ENCODE measurements at places on chromosomes 12 and 14. TPM values are rescaled to one million over a fixed set of nuclear protein-coding genes. Genes with fewer than 3 reads are reported as not detected.

- H3K36me3 ChIP-seq = no peaks in the 10 kb centered on the region
- no peak for DNase-seq
- no peaks in the 10 kb centered on the region for H3K4me1 ChIP-seq
- no peak overlapping the region for H3K27ac ChIP-seq
- H3K4me3 ChIP-seq = no peak overlapping the region
- H3K27me3 ChIP-seq = no peaks in the 10 kb centered on the region
Measured at GRCh38 chr14:99062216-99062615, 209.8 kb downstream of the BCL11B start.

GRCh38 chr12:94535510-94535921 lies 75.8 kb upstream of the CEP83 start:
- no peak overlapping the region for H3K27ac ChIP-seq
- no peaks in the 10 kb centered on the region for H3K36me3 ChIP-seq
- no peaks in the 10 kb centered on the region for H3K27me3 ChIP-seq
- no peak overlapping the region for H3K4me3 ChIP-seq

- H3K27ac ChIP-seq = peak overlapping the region; percentile 25
- H3K4me3 ChIP-seq = no peak overlapping the region
- H3K4me1 ChIP-seq = no peaks in the 10 kb centered on the region
- no peaks in the 10 kb centered on the region for H3K27me3 ChIP-seq
Measured at GRCh38 chr12:89225808-89226411, 126.4 kb downstream of the DUSP6 start.

DNA sequence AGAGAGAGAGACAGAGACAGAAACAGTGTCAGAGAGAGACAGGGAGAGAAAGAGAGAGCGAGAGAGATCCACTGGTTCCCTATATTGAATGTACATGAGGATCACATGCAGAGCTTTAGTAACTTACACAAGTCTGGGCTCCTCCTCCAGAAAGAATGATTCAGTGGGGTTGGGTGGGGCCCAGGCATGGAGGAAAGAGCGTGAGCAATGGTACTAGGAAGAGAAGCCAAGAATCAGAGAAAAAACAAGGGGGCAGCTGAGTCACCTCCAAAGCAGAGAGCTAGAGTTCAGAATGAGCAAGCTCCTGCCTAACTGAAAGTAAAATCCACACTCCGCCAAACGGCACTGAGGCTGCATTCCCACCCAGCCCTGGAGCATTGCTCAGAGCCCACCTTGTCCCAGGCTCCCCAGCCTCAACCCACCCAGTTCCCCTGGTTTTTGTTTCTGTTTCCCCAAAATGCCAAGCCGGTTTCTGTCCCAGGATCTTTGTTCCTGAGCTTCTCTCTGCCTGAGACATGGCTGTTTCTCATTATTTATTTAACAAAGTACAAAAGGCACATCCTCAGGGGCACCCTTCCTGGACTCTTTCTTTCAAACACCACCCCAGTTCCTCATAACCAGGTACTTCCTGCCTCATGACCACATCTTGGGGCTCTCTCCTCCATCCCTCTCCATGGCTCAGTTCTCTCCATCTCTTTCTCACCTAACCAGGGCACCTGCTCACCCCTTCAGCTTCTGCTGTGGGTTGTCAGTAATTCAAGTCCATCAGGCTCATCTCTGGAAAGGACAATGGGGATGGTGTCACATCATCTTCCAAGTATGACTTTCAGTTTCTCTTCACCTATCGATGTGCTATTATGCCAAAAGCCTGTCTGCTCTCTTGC lies 670.3 kb upstream of the TBX3 start:
- peak overlapping the region; percentile 34 for H3K4me3 ChIP-seq
- H3K36me3 ChIP-seq = no peaks in the 10 kb centered on the region
- peak overlapping the region; percentile 80 for H3K27ac ChIP-seq

DNA sequence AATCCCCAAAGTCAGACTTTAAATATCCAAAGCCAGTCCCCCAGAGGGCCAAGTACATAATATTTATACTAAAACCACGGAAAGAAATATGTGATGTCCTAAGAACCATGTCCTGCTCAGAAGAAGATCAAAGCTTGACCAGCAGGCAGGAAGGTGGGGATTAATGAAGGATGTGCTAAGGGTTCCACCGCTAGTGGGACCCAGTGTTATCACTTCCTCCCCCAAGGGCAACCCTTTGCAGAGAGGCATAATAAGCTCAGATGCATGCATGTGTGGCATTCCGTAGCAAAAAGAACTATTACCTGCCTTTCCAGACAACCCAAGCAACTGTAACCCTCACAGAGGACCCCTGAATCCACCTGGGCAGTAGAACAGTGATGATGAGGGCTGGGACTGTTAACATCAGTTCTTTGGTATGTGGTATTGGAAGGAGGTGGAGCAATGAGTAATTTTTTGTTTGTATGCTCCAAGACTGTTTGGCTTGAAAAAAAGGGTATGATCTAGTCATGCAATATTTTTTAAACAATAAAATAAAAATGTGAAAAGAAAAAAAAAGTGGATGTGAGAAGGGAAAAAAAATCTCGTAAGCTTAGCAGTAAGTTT lies 71.7 kb upstream of the ETV6 start:
- H3K4me1 ChIP-seq = no peaks in the 10 kb centered on the region
- no peak for DNase-seq
- H3K36me3 ChIP-seq = no peaks in the 10 kb centered on the region
- no peak overlapping the region for H3K4me3 ChIP-seq
- no peak overlapping the region for H3K27ac ChIP-seq

GRCh38 chr12:54891717-54892478 lies 37.6 kb downstream of the MUCL1 start:
- no peaks in the 10 kb centered on the region for H3K4me1 ChIP-seq
- no peak for DNase-seq
- no peak overlapping the region for H3K27ac ChIP-seq
- no peaks in the 10 kb centered on the region for H3K36me3 ChIP-seq
- H3K27me3 ChIP-seq = no peaks in the 10 kb centered on the region
- H3K4me3 ChIP-seq = no peak overlapping the region

- H3K27ac ChIP-seq = peak overlapping the region; percentile 24
- no peak overlapping the region for H3K4me3 ChIP-seq
- DNase-seq = peak; percentile 65
- H3K36me3 ChIP-seq = no peaks in the 10 kb centered on the region
- H3K27me3 ChIP-seq = no peaks in the 10 kb centered on the region
Measured at GRCh38 chr14:65239143-65239937, 137.0 kb upstream of the MAX start.

DNA sequence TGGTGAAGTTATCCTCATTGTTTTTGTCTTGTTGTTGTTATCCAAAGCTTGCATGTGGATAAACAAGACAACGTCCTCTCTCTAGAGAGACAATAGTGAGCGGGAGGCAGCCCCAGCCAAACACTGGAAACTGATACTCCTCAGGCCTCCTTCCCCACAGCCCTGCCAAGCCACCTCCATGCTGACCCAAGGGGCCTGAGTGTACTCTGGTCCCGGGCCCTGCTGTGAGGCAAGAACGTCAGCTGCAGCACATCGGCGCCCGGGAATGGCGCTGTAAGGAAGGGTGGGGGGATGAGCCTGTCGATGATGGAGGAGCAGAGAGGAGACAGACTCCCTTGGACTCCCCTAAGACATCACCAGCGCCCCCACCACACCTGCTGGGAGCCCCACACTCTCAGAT lies 83.6 kb downstream of the ANO2 start:
- no peaks in the 10 kb centered on the region for H3K4me1 ChIP-seq
- no peaks in the 10 kb centered on the region for H3K27me3 ChIP-seq
- no peak overlapping the region for H3K27ac ChIP-seq
- no peaks in the 10 kb centered on the region for H3K36me3 ChIP-seq
- H3K4me3 ChIP-seq = no peak overlapping the region
- DNase-seq = no peak

- H3K27me3 ChIP-seq = no peaks in the 10 kb centered on the region
- no peaks in the 10 kb centered on the region for H3K36me3 ChIP-seq
- H3K4me1 ChIP-seq = no peaks in the 10 kb centered on the region
- peak; percentile 75 for DNase-seq
Measured at GRCh38 chr12:3250576-3250975, 173.4 kb downstream of the TSPAN9 start.

DNA sequence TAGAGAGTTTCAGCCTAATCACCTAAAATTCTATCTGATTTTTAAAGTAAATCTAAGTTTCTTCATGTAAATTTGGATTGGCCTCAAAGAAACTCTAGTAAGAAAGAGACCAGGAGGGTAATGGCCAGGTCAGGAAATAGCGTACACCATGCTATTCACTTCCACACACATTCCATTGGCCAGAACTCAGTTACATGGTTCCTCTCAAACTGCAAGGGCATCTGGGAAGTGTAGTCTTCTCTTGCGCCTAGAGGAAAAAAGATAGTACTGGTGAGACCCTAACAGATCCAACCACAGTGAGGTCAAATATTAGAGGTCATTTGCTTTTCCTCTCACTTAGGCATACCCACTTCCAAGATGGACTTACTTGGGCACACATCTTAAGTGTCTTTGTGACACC lies 39.1 kb downstream of the MBIP start:
- H3K36me3 ChIP-seq = no peaks in the 10 kb centered on the region
- no peak overlapping the region for H3K27ac ChIP-seq
- no peaks in the 10 kb centered on the region for H3K4me1 ChIP-seq
- no peak for DNase-seq

DNA sequence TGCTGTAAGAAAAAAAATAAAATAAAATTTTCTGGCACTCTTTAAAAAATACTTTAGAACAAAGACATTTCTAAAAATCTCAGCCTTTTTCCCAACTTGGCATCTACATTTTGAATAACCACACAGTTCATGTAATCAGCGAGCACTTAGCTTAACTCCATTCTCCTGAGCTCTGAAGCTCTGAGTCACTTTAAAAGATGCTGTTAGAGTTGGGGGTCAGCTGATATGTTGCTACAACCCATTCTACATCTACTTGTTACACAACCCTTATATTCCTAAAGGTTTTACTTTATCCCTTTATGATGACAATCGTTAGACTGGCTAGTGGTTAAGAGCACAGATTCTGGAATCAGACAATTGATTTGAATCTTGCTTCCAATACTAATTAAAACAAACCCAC lies 48.3 kb downstream of the SLC41A2 start:
- no peak overlapping the region for H3K27ac ChIP-seq
- H3K4me3 ChIP-seq = no peak overlapping the region
- no peak for DNase-seq
- no peaks in the 10 kb centered on the region for H3K36me3 ChIP-seq

GRCh38 chr14:57375156-57375555 lies 15.2 kb upstream of the NAA30 start:
- H3K36me3 ChIP-seq = no peaks in the 10 kb centered on the region
- no peaks in the 10 kb centered on the region for H3K27me3 ChIP-seq
- no peaks in the 10 kb centered on the region for H3K4me1 ChIP-seq
- no peak overlapping the region for H3K27ac ChIP-seq
- H3K4me3 ChIP-seq = no peak overlapping the region
- no peak for DNase-seq

- H3K4me3 ChIP-seq = no peak overlapping the region
- peaks cover 14% of the 10 kb centered on the region for H3K36me3 ChIP-seq
Measured at GRCh38 chr12:62586850-62587249, 120.2 kb downstream of the MON2 start.

DNA sequence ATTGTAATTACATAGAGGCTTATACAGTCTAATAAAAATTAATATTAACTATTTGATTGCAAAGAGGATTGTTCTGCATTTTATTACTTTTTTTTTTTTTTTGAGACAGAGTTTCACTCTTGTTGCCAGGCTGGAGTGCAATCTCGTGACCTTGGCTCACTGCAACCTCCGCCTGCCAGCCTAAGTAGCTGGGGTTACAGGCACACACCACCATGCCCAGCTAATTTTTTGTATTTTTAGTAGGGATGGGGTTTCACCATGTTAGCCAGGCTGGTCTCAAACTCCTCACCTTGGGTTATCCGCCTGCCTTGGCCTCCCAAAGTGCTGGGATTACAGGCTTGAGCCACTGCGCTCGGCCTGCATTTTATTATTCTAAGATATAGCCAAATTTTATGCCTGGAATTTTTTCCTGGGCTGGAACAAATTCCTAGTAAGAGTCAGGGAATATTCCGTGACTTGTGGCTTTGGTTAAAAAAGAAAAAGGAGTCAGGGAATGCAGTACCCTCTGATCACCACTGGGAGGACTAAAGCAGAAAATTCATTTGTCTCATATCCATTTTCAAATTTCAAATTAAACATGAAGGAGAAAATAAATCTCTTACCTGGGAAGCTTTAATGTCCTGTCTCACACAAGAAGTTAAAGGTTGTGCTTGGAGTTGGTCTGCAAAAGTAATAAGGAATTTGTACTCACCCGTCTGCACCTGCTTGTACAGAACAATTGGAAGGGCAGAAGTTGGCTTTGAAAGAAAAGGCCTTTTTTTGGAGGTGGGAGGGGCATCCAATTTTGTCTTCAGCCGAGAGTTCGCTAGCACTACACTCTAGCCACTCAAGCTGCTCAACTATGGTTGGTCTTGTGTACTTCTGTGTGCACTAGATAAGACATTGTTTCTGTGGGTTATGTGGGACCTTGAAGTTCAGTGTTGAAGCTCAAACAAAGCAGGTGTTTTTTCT lies 8.7 kb downstream of the MARK3 start:
- peak overlapping the region; percentile 81 for H3K27ac ChIP-seq
- no peaks in the 10 kb centered on the region for H3K27me3 ChIP-seq
- H3K4me3 ChIP-seq = no peak overlapping the region

DNA sequence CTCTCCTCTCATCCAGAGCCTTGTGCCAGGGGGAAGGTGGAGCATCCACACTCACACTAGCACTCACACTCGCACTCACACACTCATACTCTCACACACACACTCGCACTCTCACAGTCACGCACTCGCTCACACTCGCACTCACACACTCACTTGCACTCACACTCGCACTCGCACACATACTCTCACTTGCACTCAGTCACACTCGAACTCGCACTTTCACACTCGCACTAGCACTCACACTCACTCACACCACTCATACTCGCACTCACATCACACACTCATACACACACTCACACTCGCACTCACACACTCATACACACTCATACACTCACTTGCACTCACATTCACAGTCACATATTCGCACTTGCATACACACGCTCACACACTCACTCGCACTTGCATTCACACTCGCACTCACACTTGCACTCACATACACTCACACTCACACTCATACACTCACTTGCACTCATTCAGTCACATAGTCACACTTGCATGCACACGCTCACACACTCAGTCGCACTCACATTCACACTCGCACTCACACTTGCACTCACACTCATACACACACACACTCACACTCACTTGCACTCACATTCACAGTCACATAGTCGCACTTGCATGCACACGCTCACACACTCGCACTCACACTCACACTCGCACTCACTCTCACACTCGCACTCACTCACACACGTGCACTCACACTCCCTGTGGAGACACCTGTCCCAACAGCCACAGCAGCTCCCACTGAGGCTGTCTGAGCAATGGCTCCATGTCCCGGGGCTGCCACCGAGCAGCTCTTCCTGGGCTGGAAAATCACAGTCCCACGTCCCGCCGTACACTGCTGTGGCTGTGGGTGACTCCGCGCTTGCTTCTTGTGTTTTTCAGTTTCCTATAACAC lies 12.3 kb upstream of the RIMBP2 start:
- H3K27me3 ChIP-seq = no peaks in the 10 kb centered on the region
- no peak for DNase-seq
- no peaks in the 10 kb centered on the region for H3K36me3 ChIP-seq

The FAM234B gene
- 4.6 TPM for total RNA-seq

The FSCB gene
- total RNA-seq = not detected

The TRAFD1 gene
- total RNA-seq = 26.5 TPM

The CLEC2D gene
- 6.5 TPM for total RNA-seq

The FOXA1 gene
- not detected for total RNA-seq

The SLCO1B1 gene
- not detected for total RNA-seq
